ENCODE measurements at places on chromosomes 4 and X. TPM values are rescaled to one million over a fixed set of nuclear protein-coding genes. Genes with fewer than 3 reads are reported as not detected.

The AFF2 gene
- 0.27 TPM for total RNA-seq

The SLC49A3 gene
- total RNA-seq, result 1.1 TPM

The GCNA gene
- total RNA-seq, result 4.2 TPM

The TAF1 gene
- total RNA-seq, result 34.0 TPM

The NDUFC1 gene
- 50.2 TPM for total RNA-seq

The SLITRK4 gene
- total RNA-seq, result not detected

The MAD2L1 gene
- 69.8 TPM for total RNA-seq

The TCEAL7 gene
- total RNA-seq, result not detected

The PASD1 gene
- not detected for total RNA-seq
